ENCODE measurements at places on chromosomes 13 and 19.

DNA sequence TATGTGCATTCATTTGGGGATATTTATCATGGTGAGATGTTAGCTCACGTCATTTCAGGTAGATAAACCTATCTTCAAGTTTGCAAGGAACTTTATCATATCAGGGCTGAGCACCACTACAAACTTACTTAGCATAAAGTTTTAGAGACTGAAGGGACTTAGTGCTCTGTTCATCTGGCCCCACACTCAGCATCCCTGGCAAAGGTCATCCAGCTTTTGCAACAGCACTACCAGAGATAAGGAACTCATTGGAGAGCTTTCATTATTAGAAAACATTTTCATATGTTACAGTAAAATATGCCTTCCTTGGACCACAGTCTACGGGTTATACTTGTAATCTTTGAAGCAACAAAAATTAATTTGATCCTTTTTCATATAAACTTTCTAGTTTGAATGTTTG lies 263.4 kb downstream of the POU4F1 start:
- no peak for DNase-seq

DNA sequence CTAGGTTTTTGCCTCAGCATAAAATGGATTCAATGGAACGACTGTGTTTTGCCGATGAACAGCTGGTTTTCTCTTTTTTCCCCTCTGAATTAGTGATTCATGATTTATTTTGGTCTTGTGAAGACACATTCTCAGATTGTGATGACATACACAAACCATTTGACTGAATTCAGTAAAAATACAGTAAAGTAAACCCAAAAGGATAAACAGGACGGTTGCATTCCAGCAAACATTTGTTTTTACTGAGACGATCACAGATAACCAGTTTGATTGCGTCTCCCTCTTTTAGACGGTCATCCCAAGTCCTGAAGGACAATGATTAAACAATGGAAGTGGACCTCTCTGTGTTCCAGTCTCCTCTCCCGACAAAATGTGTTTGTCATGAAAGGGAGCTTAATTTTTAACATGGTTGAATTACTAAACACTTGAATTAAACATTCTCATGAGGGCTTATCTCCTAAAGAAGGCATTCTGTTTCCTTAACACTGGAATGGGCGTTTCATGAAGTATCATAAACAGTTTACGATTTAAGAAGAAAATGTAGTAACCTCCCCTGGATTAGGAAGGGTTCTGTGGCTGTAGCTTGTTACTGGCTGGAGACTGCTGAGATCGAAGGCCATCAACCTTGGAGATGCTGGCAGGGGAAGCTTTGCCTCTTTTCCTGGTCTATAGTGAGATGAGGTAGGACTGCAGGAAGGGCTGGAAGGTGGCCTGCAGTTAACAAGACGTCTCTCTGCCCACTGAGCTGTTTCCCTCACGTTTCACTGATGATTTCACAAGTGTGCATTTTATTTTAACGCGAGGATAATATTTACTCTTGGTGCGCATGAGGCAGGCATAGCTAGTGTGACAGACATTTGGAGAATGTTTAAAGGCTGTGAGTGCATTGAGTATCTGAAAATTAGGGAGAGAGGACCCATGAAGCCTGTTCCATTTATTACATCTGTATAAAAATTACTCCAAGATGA lies 457.9 kb downstream of the FGF9 start:
- DNase-seq: no peak

DNA sequence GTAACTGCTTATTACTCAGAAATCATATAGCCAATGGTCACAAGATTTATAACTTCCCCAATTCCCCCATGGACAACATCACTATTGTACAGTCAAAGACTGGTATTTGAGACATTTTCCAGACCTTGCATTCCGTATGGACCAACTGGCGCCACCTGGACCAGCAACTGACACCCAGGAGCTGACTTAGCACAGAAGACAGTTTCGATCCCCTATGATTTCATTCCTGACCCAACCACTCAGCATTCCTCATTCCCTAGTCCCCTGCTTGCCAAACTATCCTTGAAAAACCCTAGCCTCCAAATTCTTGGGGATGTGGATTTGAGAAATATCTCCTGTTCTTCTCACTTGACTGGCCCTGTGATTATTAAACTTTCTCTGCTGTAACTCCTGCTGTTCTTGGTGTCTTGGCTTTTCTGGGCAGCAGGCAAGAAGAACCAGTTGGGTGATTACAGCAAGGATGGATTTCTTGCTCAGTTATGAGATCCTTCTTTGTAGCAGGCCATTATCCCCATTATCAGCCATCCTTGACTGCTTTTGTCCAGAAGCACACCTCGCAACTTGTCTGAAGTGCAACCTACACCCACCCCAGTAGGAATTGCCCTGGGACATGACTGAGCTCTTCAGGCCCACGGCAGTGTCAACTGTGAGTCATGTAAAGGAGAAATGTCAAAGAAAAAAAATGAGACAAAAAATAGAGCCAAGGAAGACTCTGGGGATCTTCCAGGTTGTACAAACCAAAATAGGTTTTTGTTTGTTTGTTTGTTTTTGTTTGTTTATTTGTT lies 13.7 kb upstream of the MAP3K10 start:
- no peak for DNase-seq

GRCh38 chr19:29757551-29757950 lies 42.5 kb upstream of the C19orf12 start:
- DNase-seq: no peak

DNA sequence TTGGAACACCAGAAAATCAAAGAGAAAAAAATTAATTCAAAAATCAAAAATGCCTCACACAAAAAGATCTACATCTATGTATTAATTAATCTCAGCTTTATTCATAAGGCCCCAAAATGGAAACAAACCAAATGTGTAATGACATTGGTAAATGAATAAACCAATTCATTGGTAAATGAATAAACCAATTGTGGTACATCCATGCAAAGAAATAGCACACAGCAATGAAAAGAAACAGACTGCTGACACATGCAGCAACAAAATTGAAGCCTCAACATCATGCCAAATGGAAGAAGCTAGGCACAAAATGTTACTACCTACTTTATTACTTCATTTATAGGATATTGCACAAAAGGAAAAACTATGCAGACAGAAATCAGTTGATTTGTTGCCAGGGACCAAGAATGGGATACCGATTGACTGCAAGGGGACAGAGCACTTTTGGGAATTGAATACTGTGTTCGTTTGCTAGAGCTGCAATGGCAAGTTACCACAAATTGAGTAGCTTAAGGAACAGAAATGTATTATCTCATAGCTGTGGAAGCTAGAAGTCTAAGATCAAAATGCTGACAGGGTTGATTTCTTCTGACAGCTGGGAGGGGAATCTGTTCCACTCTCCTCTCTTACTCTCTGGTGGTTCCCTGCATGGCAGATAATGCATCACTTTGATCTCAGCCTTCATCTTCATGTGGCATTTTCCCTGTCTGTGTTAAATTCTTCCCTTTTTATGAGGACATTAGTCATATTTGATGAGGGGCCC lies 252.8 kb downstream of the RFC3 start:
- no peak for DNase-seq

DNA sequence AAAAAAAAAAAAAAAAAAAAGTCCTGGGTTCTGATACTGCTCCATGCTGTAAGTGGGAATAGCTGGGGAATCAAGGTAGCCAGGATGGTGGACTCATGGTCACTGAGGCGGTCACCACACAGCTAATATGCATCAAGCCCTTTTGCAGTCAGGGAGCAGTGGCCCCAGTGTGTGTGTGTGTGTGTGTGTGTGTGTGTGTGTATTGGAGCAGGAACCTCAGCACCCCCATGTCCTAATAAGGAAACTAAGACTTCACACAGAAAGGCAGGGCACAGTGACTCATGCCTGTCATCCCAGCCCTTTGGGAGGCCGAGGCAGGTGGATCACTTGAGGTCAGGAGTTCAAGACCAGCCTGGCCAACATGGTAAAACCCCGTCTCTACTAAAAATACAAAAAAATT lies 12.0 kb downstream of the B3GNT3 start:
- DNase-seq: no peak

- no peak for DNase-seq
Measured at GRCh38 chr13:35796623-35797022, 320.1 kb upstream of the MAB21L1 start.

DNA sequence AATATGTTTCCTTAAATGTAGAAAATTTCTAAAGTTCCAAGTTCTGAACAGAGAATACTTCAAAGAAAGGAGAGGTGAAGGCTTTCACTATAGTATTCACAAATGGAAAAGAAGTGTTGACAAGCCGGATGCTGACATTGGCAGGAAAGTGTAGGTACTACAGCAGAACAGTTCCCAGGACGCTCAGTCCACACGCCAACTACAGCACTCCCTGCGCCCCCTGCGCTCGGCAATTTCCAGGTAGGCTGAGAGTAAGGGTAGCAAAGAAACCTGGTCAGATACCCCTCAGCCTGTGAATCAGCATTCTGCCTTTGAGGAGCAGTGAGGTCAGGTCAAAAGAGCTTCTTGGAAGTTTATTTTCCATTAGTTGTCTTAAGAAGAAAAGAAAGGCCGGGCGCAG lies 115.3 kb downstream of the NALCN start:
- no peak for DNase-seq

Measured in A549 (cell line).